ENCODE measurements at places on chromosomes 5 and 9. TPM values are rescaled to one million over a fixed set of nuclear protein-coding genes. Genes with fewer than 3 reads are reported as not detected.

DNA sequence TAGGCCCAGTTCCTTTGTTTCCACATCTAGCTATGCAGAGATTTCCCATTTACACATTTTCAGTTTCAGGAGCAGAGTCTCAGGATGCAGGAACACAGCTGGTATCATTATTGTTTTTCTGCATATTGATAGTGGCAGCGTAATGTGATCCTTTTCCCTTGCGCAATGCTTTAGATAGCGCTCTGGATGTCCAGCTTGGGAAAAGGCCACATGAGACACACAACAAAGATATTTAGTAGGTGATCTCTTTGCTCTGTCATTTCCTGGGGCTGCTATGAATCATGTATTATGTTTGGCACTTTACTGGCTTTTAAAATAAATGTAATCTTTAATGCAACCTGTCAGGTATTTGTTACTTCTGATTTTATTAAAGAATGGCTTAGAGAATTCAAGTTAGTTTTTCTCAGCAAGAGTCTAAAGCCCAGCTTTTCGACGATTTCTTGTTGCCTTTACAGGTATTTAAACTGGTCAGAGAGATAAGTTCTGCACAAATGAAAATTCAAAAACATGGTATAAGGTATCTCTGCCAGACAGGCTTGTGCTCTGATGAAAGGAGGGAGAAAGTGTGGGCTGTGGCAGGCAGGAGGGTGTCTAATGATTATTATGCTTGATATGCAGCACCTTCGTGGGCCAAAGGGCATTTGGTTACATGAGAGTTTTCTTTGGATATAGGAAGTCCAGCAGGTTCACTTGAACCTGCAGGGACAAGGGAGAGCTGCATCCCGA is 42.2 kb downstream of the PTTG1 start:
- DNase-seq = no peak

DNA sequence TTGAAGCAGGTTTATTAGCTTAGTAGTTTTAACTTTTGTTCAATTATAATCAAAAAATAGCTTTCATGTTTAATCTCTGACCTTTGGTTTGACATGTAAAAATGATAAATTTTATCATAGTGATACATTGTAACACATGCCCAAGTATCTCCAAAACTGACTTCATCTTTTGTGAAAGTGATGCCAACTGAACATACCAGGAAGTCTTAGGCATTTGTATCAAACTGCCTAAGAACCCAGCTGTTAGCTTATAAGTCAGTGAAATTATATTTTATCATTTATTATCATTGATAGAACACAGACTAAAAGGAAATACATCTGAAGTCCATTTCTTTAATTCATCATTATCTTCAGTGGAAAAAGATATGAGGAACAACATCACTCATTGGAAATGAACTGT is 39.1 kb downstream of the NIPBL start:
- no peak for DNase-seq

DNA sequence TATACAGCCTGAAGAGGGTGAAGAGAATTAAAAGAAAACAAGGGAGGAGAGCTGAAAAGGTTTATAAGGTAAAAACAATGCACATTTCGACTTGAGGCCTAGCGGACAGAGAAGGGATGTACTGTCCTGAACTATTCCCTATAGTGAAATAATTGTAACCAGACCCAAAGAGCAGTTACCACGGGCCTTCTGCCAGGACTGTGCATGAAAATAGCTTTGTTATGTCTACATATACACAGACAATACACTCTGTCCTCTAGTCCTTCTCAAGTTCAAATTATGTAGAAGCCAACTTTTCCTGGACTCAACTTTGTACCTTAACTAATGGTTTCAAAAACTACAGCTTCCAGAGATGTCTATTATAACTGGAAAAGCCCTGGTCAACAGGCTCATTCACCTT is 223.7 kb downstream of the PCSK5 start:
- no peak for DNase-seq

DNA sequence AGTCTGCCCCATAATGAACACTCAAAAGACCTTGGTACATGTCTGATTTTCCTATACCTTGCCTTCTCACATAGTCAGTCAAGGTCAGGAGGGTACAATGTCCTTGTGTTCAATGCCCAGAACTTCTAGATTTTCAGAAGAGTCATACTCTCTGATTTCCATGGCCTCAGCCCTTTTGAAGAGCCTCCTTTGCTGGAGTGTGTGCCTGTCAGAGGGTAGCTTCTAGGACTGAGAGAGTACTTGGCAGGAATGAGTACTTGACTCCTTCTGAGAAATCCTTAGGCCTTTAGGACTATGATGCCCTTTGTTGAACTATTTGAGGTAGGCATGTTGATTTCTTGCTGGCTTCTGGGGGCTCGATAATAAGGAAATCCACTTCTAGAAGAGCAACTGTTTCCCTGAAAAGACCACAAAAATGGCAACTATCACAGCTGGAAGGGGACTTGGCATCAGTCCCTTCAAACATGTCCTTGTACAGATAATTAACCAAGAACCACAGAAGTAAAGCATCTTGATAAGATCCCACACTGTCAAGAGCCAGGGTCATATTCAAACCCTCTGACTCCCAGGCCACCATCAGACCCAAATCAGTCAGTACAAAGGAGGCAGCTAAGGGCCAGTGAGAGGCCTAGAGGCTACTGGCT is 10.6 kb upstream of the MEGF9 start:
- no peak for DNase-seq

DNA sequence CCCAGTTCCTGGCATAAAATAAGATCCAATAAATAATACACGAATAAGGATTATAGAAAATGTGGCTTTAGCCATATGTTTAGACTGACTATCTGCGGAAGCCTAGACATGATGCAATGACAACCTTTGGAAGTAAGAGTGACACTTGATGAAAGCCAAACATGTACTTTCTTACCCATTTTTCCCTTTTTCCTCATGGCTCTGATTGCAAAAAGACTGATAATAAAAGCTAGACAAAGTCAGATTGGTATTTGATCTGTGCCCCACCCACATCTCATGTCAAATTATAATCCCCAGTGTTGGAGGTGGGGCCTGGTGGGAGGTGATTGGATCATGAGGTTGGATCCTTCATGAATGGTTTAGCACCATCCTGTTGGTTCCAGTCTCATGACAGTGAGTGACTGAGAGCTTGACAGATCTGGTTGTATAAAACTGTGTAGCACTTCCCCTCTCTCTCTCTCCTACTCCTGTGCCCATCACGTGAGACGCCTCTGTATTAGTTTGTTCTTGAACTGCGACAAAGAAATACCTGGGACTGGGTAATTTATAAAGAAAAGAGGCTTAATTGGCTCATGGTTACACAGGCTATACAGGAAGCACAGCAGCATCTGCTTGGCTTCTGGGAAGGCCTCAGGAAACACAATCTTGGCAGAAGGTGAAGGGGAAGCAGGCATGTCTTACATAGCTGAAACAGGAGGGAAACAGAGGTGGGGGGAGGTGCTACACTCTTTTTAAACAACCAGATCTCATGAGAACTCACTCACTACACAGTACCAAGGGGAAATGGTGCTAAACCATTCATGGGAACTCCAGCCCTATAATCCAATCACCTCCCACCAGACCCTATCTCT is 243.4 kb upstream of the PIK3R1 start:
- DNase-seq = no peak

GRCh38 chr9:92895812-92896436 is 18.1 kb upstream of the ZNF484 start:
- DNase-seq = no peak

INSL4 gene
- not detected for total RNA-seq

Measured in mucosa of descending colon (tissue), 3 donors.